ENCODE measurements at places on chromosomes 13 and 19.
A peak's percentile ranks its signal among the peaks of the same experiment; 100 is the strongest.

- no peak for DNase-seq
Measured at GRCh38 chr13:37450276-37450675, 148.3 kb downstream of the POSTN start.

GRCh38 chr19:20182222-20182785, 15.3 kb downstream of the ZNF486 start:
- DNase-seq = no peak

DNA sequence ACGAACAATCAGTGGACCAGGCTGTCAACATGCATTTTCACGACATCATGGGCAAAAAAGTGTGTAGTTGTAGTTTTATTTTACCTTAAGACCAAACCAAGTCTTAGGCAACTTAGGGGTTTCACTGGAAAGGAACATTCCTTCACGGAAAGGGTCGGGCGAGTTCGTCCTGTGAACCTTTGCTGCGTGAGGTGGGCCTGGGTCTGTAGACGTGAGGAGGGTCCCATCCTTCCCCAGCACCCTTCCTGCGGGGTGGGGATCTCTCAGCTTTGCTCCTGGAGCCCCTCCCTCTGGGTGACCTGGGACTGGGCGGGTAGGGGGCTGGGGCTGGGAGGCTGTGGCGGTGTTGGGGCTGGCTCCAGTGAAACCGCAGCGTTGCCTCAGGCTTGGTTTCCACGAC, 12.3 kb upstream of the RPS15 start:
- no peak for DNase-seq

- DNase-seq = no peak
Measured at GRCh38 chr19:31733591-31733990, 384.4 kb upstream of the TSHZ3 start.

GRCh38 chr19:42693760-42694350, 46.4 kb downstream of the PSG3 start:
- DNase-seq = peak; percentile 1

GRCh38 chr13:106911020-106911419, 343.1 kb upstream of the ARGLU1 start:
- DNase-seq = no peak

GRCh38 chr19:19871932-19872331, 6.2 kb downstream of the ZNF253 start:
- no peak for DNase-seq

DNA sequence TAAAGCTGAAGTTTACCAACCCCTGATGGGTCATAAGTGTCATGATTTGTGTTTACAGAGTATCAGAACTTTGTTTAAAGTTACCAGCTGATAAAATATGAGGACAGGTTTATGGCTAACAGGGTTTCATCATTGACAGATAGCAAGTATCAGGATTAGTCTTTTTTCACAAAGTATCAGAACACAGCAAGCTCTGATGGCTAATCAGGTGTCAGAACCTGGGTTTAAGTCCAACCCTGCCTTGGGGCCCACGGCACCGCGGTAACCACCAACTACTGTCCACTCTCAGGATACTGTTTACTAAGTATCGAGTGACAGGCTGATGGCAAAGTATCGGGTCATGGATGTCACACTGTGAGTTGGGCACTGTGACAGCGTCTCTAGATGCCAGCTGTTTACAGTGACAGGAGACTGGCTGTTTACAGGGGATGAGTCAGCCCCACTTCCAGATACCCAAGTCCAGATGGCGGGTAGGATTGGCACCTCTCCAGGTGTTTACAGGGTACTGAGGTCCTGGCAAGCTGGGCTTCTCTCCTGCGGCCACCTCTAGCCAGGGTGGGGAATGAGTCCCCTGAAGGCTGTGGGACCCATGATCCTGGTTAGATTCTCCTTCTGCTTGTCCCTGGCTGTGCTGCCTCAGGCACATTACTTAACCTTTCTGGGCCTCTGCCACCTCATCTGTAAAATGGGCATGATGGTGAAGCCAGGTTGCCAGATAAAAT, 21.8 kb downstream of the ARRDC2 start:
- DNase-seq = peak; percentile 72

GRCh38 chr13:113126265-113127150, 3.9 kb downstream of the F10 start:
- no peak for DNase-seq

- no peak for DNase-seq
Measured at GRCh38 chr13:29718694-29719093, 123.2 kb upstream of the SLC7A1 start.

- peak; percentile 32 for DNase-seq
Measured at GRCh38 chr13:42215578-42216421, 56.2 kb upstream of the AKAP11 start.

DNA sequence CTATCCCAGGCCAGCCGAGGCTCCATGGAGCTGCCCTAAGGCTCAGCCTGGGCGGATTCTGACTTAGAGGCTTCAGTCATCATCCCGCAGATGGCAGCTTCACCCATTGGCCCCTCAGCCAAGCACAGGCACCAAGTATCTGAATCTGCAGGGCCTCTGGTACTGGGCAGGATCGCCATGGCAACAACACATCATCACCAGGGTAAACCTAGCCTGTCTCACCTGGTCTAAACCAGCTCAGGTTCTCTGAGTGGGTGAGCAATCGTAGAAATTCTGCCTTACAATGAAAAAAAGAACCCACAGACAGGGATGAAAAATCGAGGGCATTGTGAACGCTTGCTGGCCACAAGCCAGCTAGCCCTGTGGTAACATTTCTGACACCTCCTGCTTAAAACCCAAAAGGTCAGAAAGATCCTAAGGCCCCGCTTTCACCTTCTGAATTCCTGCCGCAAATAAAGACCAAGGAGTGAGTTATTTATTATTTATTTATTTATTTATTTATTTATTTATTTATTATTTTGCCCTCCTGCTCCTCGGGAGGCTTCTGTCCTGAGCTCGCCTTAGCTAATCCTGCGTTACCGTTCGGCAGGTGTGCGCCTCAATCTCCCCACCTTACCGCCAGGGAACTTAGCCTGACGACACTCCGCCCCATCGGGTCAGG, 12.0 kb upstream of the CEACAM21 start:
- DNase-seq = no peak

- no peak for DNase-seq
Measured at GRCh38 chr13:90055121-90055520, 1292.4 kb upstream of the MIR17HG start.

- no peak for DNase-seq
Measured at GRCh38 chr19:24062190-24062589, 24.8 kb upstream of the ZNF254 start.

- DNase-seq = peak; percentile 62
Measured at GRCh38 chr13:108322206-108322824, 52.8 kb downstream of the TNFSF13B start.

DNA sequence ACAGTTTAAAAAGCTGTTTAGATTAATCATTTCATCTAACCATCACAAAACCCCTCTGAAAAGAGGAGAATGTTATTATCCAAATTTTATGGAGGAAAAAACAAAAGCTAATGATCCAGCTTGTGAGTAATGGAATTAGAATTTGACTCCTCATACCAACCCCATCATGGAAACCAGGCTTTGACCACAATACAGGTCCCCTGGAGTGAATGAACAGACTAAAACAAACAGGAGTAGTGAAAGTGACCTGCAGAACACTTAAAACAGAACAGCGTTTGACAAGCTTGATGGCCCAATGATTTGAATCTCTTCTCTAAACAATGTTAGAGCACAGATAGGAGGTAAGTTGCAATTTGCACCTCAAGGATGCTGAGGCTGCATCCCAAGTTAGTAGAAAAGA, 230.0 kb downstream of the DCT start:
- DNase-seq = no peak

DNA sequence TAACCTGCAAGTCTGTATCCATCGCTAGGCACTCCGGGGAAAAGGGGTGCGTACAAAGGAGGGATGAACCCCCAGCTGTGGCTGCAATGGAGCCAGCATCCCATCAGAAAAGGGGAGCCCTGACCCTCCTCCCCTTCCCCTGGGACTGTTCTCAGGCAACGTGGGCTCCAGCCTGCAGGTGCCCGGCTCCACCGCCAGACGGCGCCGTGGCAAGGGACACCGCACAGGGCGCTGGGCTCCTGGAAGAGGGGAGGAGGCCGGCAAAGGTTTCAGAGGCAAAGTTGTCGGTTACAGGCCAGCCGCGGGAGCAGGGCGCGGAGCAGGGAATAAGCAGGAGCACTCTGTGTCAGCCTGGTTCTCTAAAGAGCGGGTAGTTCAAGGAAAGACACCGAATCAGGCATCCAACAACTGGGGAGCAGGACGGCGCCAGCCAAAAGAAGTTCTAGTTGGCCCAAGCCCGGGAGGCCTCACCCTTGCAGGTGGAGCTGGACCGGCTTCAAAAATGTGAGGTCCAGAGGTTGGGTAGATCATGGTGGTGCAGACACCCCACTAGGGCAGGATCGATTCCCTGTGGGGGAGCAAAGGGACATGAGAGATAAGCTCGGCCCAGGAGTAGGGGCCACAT, 53.0 kb upstream of the ATP12A start:
- DNase-seq = no peak

DNA sequence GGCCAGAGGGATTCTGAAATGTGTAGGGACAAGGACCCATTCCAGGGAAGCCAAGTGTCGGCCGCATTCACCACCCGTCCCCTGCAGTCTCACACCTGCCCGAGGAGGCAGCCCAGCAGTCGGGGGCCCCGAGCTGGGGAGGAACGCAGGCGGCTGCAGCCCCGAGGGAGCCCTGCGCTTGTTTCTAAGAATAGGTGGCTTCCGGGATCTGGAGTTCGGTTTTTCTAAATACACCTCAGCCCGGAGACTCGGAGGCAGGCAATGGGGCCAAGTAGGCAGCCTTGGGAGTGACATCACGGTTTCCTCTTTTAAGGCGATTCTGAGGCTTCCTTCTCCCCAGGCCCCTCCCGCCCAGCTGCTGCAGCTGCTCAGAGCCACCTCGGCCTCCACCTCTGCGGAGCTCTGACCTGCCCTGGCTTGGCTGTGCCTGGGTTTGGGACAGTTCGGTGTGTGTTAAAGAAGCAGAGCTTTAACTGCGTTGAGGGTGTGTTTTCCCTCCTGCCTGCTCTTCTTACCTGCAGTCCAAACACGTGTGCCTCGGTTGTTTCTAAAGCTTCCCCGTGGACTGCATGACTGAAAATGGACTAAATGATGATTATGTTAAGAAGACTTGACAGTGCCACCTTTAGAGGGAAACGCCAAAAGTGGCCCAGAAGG, 80.5 kb downstream of the COL4A2 start:
- DNase-seq = no peak

DNA sequence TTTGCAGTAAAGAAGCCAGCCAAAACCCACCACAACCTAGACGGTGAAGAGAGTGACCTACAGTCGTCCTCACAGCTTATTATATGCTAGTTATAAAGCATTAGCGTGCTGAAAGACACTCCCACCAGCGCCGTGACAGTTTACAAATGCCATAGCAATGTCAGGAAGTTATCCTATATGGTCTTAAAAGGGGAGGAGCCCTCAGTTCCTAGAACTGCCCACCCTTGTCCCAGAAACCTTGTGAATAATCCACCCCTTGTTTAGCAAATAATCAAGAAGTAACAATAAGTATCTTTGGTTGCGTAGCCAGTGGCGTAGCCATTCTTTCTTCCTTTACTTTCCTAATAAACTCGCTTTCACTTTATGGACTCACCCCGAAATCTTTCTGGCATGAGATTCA, 227.9 kb upstream of the ARGLU1 start:
- no peak for DNase-seq

DNA sequence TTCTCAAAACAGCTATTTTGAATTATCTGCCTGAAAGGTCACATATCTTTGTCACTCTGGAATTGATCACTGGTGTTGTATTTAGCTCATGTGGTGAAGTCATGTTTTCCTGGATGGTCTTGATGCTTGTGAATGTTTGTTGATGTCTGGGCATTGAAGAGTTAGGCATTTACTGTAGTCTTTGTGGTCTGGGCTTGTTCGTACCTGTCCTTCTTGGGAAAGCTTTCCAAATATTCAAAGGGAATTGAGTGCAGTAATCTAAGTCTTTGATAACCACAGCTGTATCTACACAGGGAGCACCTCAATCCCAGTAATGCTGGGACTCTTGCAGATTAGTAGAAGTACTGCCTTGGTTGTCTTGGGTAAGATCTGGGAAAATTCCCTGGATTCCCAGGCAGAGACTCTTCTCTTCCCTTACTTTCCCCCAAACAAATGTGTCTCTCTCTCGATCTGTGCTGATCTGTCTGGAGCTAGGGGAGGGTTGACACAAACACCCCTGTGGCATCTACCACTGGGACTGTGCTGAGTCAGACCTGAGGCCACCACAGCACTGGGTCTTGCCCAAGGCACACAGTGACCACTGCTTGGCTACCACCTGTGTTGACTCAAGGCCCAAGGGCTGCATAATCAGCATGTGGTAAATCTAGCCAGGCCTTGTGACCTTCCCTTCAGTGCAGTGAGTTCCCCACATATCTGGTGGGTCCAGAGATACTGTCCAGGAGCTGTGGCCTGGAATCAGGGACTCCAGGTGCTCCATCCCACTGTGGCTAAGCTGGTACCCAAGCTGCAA, 5.5 kb upstream of the CYP4F3 start:
- DNase-seq = no peak

DNA sequence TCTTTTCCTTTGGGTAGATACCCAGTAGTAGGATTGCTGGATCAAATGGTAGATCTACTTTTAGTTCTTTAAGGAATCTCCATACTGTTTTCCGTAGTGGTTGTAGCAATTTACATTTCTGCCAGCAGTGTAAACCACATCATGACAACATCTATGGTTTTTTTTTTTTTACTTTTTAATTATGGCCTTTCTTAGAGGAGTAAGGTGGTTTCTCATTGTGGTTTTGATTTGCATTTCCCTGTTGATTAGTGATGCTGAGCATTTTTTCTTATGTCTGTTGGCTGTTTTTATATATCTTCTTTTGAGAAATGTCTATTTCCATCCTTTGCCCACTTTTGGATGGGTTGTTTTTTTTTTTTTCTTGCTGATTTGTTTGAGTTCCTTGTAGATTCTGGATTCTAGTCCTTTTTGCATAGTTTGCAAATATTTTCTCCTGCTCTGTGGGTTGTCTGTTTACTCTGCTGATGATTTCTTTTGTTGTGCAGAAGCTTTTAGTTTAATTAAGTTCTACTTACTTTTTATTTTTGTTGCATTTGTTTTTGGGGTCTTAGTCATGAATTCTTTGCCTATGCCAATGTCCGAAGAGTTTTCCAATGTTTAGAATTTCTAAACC, 38.8 kb downstream of the TDRD3 start:
- no peak for DNase-seq

GRCh38 chr13:43284162-43284561, 260.8 kb downstream of the DNAJC15 start:
- no peak for DNase-seq

DNA sequence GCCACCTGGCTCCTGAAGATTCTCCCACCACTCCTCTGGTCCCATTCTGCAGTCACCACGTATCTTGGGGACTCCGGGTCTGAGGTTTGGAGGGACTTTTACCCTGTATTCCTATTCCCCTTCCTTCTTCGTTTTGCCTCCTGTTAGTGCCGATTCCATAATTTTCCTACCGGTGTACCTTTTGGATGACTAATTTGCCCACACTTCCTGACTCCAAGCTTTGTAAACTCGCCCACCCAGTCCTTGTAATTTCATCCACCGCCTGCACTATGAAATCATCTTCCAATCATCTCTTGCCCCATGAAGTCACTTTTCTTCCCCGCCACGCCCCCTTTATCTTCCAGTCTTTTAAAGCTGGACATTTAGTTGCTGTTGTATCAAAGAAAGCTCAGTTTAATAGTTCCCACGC, 572 bp downstream of the UCHL3 start:
- no peak for DNase-seq

- peak; percentile 50 for DNase-seq
Measured at GRCh38 chr19:39038098-39038497, 5.7 kb upstream of the FBXO27 start.

GRCh38 chr13:75181906-75182305, 300.1 kb downstream of the TBC1D4 start:
- DNase-seq = no peak

GRCh38 chr13:93889430-93889951, 590.0 kb downstream of the DCT start:
- DNase-seq = no peak

Measured in Ammon's horn (tissue), 1 donor.